Eye (tissue), 1 donor: ENCODE measurements at places on chromosomes 7 and 10.

GRCh38 chr10:22250897-22251660, 33.3 kb upstream of the EBLN1 start:
- DNase-seq = peak; percentile 77

DNA sequence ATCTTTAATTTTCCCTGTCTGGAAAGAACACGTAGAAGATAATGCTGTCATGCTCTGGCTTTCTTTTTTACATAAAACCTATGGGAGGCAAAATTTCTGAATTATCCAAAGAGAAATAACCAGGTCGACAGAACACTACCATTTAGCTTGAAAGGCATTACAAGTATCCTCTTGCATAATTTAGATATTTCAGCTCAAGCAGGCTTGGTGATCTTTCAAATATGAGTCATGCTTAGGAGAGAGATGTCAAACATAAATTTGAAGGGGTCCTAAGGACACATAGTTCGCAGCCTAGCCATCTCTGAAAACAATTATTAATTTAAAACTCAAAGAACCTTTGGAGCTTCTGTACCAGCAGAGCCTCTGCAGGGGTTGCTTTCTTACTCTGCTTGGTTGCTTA, 100.9 kb downstream of the FAS start:
- no peak for DNase-seq

GRCh38 chr10:34622945-34623344, 192.2 kb downstream of the PARD3 start:
- no peak for DNase-seq

DNA sequence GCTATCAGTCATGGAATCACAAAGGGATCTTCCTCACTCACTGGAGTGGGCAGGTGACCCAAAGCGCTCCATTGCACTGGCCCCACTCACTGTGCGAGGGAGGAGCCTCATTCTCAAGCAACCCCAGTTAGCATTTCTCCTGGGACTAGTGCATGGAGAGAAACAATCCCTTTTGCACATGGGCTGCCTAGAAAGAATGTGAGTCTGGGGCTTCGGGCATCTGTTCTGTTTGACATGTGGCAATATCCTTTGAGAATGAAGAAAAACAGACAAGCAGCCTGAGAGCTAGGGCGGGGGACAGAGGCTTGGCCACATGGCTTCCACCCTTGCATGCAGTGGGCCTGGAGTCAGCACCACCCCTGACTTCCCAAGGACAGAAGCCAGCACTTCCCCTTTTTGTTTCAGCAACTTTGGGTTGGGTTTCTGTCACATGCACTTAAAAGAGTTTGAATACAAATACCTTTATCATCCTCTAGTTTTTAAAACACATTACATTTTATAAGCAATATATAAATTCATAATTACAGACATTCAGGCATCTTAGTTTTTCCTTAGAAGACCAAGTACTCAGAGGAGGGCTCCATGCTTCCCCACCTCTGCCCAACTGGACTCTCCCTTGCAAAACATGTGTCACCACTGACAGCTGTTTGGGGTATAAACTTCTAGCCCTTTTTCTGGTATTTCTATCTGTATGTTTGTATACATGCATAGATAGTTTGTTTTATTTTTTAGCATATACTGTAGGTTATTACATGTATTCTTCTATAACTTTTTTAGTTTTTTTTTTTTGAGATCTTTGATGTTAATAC, 73.8 kb downstream of the RBM20 start:
- DNase-seq = no peak

- DNase-seq = no peak
Measured at GRCh38 chr7:129906700-129907099, 46.1 kb downstream of the UBE2H start.
